ENCODE measurements at places on chromosomes 2 and 18.

GRCh38 chr18:31450409-31450808 lies 2.9 kb downstream of the DSG3 start:
- no peak for DNase-seq

GRCh38 chr2:116732322-116732721 lies 1082.2 kb upstream of the DDX18 start:
- no peak for DNase-seq

DNA sequence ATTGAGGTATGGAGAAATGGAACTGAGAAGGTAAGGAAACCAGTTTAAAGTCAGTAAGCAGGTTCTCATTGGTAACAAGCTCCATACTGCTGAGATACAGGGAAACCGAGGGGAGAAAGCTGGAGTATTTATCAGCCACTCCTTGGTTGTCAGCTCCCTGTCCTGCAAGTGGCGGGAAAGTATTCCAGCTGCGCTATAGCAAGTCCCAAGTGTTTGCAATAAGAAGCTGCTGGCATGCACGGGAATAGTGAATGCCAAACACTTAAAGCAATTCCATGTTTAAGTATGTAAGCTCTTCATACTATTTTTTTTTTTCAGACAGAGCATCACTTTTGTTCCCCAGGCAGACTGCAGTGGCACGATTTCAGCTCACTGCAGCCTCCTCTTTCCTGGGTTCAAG lies 1601.1 kb downstream of the SUCLG1 start:
- no peak for DNase-seq

DNA sequence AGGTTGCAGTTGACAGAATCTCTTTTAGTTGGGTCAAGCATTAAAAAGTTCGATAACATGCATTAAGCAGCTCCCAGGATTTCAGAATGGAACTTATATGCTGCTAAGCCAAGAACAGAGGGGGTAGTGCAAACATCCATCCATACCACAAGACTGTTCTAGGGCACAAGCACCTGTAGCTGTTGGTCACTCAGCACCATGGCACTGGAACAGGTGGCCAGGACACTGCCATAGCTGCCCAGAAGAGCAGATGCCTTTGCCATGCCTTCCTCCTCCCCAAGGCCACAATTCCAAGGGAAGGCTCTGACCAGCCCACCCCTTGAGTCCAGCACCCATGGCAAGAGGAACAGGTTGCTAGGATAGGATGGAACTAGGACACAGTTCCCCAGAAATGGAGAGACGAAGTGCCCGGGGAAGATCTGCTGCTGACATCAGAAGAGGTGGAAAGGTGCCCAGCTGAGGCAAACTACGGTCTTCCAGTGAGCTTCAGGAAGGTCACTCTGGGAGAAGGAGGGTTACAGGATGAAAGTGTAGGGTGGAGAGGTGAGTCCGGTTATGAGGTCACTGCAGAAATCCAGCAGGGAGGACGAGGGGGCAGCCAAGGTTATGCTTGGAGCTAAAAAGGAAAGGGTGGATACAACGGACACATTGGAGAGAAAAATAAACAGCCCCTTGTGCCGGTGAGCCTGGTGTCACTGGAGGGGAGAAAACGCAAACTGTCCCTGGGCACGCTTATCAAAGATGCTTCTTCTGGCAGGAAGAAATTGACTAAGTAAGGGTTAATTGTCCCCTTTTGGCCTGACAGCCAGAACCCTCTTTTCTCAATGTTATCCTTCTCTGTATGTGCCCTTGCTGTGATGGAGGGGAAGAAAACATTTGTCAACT lies 41.9 kb downstream of the C1QL2 start:
- DNase-seq, result no peak

DNA sequence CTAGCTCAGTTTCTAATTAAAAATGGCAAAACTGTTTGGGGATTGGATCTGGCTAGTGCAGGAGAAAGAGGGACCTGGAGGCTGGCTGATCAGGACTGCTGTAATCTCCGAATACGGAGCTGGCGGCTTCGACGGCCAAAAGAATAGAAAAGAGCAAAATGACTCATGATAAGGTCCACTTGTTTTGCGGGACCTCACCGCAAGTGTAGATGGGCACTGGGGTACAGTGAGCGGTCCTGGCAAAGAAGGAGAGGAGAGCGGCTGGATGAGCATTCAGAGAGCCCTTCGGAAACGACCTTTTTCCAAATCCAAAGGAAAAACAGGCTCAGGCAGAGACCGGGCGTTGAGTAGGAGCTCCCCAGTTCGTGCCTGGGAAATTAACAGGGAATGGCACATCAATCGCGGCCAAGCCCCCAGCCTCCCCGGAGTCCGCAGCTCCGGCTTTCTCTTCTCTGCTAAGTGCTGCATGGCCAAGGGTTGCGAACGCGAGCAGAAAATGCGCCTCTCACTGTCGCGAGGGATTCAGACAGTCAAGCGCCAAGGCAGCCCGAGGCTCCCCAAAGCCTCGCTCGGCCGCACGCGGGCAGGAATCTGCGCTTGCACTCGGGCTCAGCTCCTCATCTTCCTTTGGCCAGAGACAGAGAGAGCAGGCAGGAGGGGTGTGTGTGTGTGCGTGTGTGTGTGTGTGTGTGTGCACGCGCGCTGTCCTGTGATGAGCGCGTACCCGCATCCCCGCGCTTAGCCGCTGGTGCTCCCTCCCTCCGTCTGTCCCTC lies 1.8 kb downstream of the DCC start:
- DNase-seq, result no peak

- no peak for DNase-seq
Observed at GRCh38 chr2:74530239-74531187, 780 bp downstream of the HTRA2 start.

Measured in stimulated activated CD8-positive, alpha-beta memory T cell treated with anti-CD3 and anti-CD28 coated beads, Interleukin-15, amount 100 ng/mL, for 4 hours (primary cell).